HFFc6 (cell line): ENCODE measurements at places on chromosomes 1 and 21. TPM values are rescaled to one million over a fixed set of nuclear protein-coding genes. Genes with fewer than 3 reads are reported as not detected.
A peak's percentile ranks its signal among the peaks of the same experiment; 100 is the strongest.

GRCh38 chr1:24770881-24771280 lies 25.6 kb downstream of the CLIC4 start:
- peak overlapping the region; percentile 82 for H3K4me3 ChIP-seq
- peak; percentile 31 for DNase-seq
- H3K4me1 ChIP-seq, result peaks cover 86% of the 10 kb centered on the region
- H3K36me3 ChIP-seq, result peaks cover 23% of the 10 kb centered on the region
- peak overlapping the region; percentile 95 for H3K27ac ChIP-seq

DNA sequence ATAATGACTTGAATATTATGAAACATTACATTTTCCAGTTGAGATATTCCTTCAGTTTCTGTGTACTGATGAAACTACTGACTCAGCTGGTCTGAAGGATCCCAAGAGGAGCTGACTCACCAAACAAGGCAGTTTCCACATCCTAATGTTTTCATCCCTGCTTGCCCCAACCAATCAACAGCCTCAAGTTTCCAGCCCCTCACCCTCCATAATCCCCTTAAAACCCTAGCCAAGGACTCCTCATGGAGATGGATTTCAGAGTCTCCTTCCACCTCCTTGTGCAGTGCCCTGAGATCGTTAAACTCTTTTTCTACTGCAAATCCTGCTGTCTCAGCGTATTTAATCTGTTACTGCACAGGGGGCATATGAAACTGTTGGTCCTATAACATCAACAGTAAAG lies 83.1 kb upstream of the HAO2 start:
- peaks cover 2% of the 10 kb centered on the region; the same call in 1 of the 2 replicates for H3K27me3 ChIP-seq
- no peaks in the 10 kb centered on the region for H3K36me3 ChIP-seq
- DNase-seq, result peak; percentile 60
- H3K4me1 ChIP-seq, result peaks cover 31% of the 10 kb centered on the region

GRCh38 chr1:56973923-56974742 lies 8.3 kb upstream of the C8B start:
- peaks cover 4% of the 10 kb centered on the region; the same call in 1 of the 2 replicates for H3K4me1 ChIP-seq
- H3K27ac ChIP-seq, result no peak overlapping the region
- no peak for DNase-seq
- H3K4me3 ChIP-seq, result no peak overlapping the region

DNA sequence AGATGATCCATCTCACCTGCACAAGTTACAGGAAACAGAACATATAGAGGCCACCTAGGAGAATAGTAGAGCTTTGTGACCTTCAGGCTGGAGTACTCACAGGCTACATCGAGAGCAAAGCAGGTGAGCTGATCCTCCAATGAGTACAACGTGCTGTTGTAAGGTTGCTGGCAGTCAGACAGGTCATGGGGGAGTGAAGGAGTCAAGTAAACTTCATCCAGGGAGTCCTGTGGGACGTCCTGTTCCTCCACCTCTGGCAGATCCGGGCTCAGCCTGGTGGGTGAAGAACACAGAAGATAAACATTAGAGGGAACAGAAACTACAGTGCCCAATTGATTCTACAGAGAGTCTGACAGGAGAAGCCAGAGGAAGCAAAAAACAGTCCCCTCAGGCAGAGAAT lies 62.5 kb downstream of the PRKAB2 start:
- DNase-seq, result no peak
- H3K4me3 ChIP-seq, result no peak overlapping the region
- H3K4me1 ChIP-seq, result no peaks in the 10 kb centered on the region
- no peaks in the 10 kb centered on the region for H3K36me3 ChIP-seq

- H3K27me3 ChIP-seq, result peaks cover 16% of the 10 kb centered on the region; the same call in 1 of the 2 replicates
- H3K4me1 ChIP-seq, result peaks cover 20% of the 10 kb centered on the region
- no peak overlapping the region for H3K27ac ChIP-seq
These were observed 56.8 kb upstream of the HNRNPU start for GRCh38 chr1:244920911-244921761.

GRCh38 chr1:61051443-61051718 lies 31.0 kb upstream of the NFIA start:
- peaks cover 18% of the 10 kb centered on the region for H3K4me1 ChIP-seq
- H3K27ac ChIP-seq, result no peak overlapping the region
- no peak for DNase-seq

DNA sequence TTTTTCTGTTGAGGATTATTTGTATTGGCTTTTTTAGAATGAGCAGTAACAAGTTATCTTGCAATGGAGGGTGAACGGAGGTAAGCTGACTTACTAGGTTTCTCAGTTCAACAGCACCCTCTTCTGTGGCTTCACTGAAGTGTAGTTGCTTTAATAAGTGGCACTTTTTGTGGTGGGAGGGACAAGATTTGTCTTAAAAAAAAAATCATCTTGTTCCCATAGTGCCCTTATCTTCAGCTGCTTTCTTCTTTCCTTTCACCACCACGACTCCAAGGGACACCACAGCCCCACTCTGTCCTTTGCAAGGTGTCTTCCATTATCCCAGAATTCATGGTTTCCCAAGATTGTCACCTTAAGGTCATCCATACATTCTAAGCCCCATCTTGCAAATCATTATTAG lies 92.9 kb downstream of the PIGK start:
- DNase-seq, result peak; percentile 69
- peaks cover 9% of the 10 kb centered on the region for H3K4me1 ChIP-seq
- no peaks in the 10 kb centered on the region for H3K36me3 ChIP-seq
- no peak overlapping the region for H3K4me3 ChIP-seq
- no peaks in the 10 kb centered on the region for H3K27me3 ChIP-seq

DNA sequence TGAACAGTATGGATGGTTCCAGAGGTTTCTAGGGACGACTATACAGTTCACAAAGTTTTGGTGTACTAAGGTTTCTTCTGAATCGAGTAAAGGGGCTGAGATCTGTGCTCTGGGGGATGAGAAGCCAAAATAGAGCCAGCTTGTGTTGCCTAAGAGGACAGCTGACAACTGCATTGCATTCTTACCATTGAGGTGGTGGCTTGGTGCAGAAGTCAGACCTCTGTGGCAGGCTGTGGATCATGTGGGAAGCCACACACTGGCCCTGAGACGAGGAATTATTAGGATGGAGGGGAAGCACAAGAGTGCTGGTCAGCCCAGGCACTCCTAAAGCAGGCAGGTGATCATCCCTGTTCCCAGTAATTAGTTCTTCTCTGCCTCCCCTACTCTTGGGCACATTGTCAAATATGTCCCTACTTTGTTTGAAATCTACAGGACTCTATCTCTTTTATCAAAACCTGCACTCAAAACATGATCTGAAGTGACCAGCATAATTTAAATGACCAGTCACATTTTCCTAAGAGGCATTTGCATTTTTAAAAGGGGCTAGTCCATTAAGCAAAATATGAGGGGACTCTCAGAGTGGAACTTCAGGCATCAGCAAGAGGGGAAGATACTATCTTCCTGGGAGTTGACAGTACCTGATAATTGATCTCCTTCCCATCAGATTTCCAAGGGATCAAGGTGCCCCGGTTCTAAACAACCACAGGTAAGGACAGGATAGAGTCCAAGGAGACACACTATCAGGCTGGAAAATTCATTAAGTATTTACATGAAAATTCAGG lies at the start of gene FCRLB:
TSS of gene FCRLB (plus strand) at position 589 of the 782 bp plus-strand sequence. CDS start 1,129 bp downstream, outside the sequence.
- peak within 1 kb of the TSS; percentile 94 for H3K27ac ChIP-seq
- peak within 1 kb of the TSS; percentile 66 for H3K4me3 ChIP-seq
- H3K27me3 ChIP-seq, result no peaks in the 10 kb centered on the region

- H3K4me3 ChIP-seq, result no peak overlapping the region
- no peak overlapping the region for H3K27ac ChIP-seq
- H3K36me3 ChIP-seq, result no peaks in the 10 kb centered on the region
- no peaks in the 10 kb centered on the region; the same call in 1 of the 2 replicates for H3K27me3 ChIP-seq
These were observed 777 bp downstream of the LAMC2 start for GRCh38 chr1:183186841-183187240.

- H3K27ac ChIP-seq, result no peak overlapping the region
- H3K27me3 ChIP-seq, result no peaks in the 10 kb centered on the region
- no peak for DNase-seq
These were observed 13.3 kb downstream of the RRP15 start for GRCh38 chr1:218298398-218298797.

DNA sequence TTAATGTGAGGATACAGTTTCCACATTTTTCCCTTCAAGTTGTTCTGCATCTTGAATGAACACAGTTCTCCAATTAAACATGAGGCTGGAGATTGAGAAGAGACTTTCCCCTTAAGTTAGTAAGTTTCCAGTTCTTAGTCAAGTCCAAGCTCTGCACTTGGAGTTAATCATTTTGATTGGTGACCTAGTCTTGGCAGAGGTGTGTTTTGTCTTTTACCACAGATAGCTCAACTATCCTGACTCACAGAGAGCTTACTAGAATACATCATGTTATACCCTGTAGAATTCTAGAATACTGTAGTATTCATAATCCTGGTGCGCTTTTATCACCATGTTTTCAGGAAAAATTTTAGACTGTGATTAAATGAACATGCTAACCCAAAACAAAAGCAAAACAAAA lies 129.2 kb downstream of the CYYR1 start:
- H3K27ac ChIP-seq, result no peak overlapping the region
- peaks cover 30% of the 10 kb centered on the region for H3K4me1 ChIP-seq
- H3K36me3 ChIP-seq, result no peaks in the 10 kb centered on the region
- H3K4me3 ChIP-seq, result no peak overlapping the region
- H3K27me3 ChIP-seq, result no peaks in the 10 kb centered on the region

GRCh38 chr1:76340056-76340455 lies 265.5 kb downstream of the ST6GALNAC3 start:
- no peak overlapping the region for H3K27ac ChIP-seq
- no peaks in the 10 kb centered on the region for H3K4me1 ChIP-seq
- H3K36me3 ChIP-seq, result no peaks in the 10 kb centered on the region
- no peaks in the 10 kb centered on the region; the same call in none of the 2 replicates for H3K27me3 ChIP-seq
- no peak overlapping the region for H3K4me3 ChIP-seq

DNA sequence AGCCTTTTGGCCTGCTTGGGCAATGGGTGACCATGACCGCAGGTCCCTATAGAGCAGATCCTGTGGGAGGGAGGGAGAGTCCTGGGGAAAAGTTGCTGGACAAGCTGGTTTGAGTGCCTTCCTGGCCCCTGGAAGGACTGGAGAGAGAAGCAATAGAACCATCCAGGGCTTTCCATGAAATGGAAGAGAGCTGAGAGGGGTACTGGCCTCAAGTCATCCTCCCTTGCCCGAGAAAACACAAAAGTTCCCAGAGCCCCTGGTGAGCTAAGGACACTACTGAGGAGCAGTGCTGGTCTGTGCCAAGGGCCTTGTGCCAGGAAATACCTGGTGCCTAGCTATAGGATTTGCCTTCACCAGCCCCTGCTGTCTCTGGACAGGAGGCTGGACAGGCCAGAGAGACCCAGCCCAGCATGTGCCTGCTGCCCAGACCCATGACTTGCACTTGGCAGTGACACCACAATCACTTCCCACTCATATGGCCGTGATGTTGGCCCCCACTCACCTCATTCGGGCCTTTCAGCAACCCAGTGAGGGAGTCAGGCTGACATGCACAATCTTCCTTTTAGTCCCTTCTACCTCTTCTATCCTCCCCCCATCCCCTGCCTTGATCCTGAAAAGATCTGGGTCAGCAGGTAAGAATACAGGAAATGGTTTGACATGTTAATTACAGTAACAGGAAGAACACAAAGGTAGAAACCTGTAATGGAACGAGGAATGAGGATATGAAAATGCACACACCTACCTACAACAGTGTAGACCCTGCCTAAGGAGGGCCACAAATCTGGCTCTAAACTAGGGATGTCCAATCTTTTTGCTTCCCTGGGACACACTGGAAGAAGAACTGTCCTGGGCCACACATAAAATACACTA lies 7.0 kb downstream of the SH3BP5L start:
- peaks cover 62% of the 10 kb centered on the region for H3K36me3 ChIP-seq
- no peaks in the 10 kb centered on the region; the same call in 1 of the 2 replicates for H3K27me3 ChIP-seq
- DNase-seq, result no peak
- peak overlapping the region; percentile 65 for H3K27ac ChIP-seq
- peaks cover 49% of the 10 kb centered on the region for H3K4me1 ChIP-seq

DNA sequence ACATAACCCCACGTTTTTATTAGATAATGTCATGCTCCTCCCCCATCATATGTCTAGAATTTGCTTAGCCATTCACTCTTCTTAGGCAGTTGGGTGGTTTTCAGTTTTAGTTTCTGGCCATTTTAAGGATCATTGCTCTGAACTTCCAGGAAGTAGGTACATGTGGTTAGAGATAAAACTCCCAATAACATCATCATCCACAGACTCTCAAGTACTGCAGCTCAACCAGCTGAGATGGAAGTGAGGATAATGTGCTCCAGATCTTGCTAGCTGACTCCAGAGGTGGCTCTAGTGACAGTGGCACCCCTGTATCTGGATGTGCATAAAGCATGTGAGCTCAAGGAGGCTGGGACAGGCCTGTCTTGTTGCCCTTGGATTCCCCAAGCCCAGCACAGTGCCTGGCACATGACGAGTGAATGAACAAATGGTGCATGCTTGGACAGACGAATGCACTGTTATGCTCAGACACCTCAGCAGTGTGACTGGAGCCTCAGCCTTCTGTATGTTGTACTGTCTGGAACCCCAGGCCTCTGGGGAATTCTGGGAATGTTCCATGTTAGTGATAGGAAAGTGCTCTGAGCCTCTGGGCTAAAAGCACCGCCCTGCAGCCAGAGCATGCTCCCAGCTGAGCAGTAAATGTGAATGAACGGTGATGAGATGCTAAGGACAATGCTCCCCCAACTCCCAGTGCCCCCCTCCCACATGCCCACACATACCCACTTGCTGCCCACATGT lies 16.4 kb upstream of the KCNN3 start:
- no peak overlapping the region for H3K27ac ChIP-seq
- peaks cover 10% of the 10 kb centered on the region for H3K4me1 ChIP-seq
- H3K27me3 ChIP-seq, result peaks cover 59% of the 10 kb centered on the region
- DNase-seq, result no peak
- no peaks in the 10 kb centered on the region for H3K36me3 ChIP-seq

- H3K4me1 ChIP-seq, result peaks cover 6% of the 10 kb centered on the region
- H3K27me3 ChIP-seq, result no peaks in the 10 kb centered on the region
- no peak overlapping the region for H3K27ac ChIP-seq
- H3K36me3 ChIP-seq, result no peaks in the 10 kb centered on the region; the same call in 1 of the 2 replicates
- no peak for DNase-seq
- no peak overlapping the region for H3K4me3 ChIP-seq
These were observed 32.4 kb upstream of the CYP4A22 start for GRCh38 chr1:47104816-47105215.

GRCh38 chr1:200042552-200043335 lies 15.2 kb downstream of the NR5A2 start:
- H3K27me3 ChIP-seq, result peaks cover 52% of the 10 kb centered on the region
- no peak overlapping the region; the same call in 1 of the 2 replicates for H3K27ac ChIP-seq
- peak overlapping the region; percentile 88 for H3K4me3 ChIP-seq
- DNase-seq, result no peak
- 0 out of 2 replicates have a peak, but pooled peaks cover 5% of the 10 kb centered on the region for H3K36me3 ChIP-seq

GRCh38 chr1:28928314-28928941 lies 14.1 kb downstream of the EPB41 start:
- peaks cover 16% of the 10 kb centered on the region; the same call in 1 of the 2 replicates for H3K4me1 ChIP-seq
- no peaks in the 10 kb centered on the region; the same call in 1 of the 2 replicates for H3K27me3 ChIP-seq
- no peaks in the 10 kb centered on the region for H3K36me3 ChIP-seq
- no peak overlapping the region for H3K4me3 ChIP-seq
- H3K27ac ChIP-seq, result no peak overlapping the region
- DNase-seq, result no peak

The C8B gene
- not detected in 3 replicates for total RNA-seq

The OR2G6 gene
- total RNA-seq, result not detected in 3 replicates

The FH gene
- total RNA-seq, result 107 to 126 TPM (median 108 TPM) in 3 replicates

The LCE7A gene
- total RNA-seq, result not detected in 3 replicates

The GIPC2 gene
- 0.23 and 0.70 TPM in 2 replicates for total RNA-seq

The ARMH1 gene
- 0.73 TPM in 1 of 2 replicates, not detected in the other for total RNA-seq

The ZNF695 gene
- 1.3 and 2.7 TPM in 2 replicates for total RNA-seq

The NGF gene
- total RNA-seq, result 40.8 and 49.3 TPM in 2 replicates

The TSPEAR gene
- not detected in 3 replicates for total RNA-seq

The CDC20 gene
- 85.3 to 181 TPM (median 157 TPM) in 3 replicates for total RNA-seq

The IRF2BP2 gene
- 48.6 to 75.4 TPM (median 63.3 TPM) in 3 replicates for total RNA-seq

The AJAP1 gene
- not detected in 3 replicates for total RNA-seq

The CLCA4 gene
- total RNA-seq, result not detected in 3 replicates
